ENCODE measurements at places on chromosomes 12 and 14.

GRCh38 chr14:106511006-106511799, 984.8 kb downstream of the TMEM121 start:
- peak; percentile 80 for DNase-seq

DNA sequence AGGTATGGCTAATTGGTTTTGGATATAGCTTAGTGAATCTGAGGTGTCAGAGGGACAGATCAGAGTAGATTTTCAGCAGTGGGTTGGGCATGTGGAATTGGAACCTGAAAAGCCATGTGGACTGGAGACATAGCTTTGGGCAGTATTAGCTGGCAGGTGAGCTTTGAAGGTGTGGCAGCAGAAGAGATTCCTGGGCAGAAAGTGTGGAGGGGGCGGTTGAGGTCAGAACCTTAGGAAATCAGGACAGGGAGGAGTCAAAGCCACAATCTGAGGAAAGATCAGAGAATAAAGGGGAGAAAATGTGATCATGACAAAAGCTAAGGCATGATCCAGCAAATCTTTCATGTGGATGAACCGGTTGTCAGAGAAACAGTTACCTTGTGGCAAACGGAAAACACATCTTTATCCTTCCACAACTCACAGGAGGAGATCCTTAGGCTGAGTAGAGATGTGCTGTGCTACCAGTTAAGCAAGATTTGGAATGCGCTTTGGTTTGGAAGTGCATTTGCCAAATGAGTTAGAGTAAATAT, 56.4 kb downstream of the PTGER2 start:
- no peak for DNase-seq

- DNase-seq, result no peak
Measured at GRCh38 chr12:96244826-96245225, 50.7 kb downstream of the ELK3 start.

- DNase-seq, result no peak
Measured at GRCh38 chr12:82361461-82361915, 3.2 kb downstream of the METTL25 start.

DNA sequence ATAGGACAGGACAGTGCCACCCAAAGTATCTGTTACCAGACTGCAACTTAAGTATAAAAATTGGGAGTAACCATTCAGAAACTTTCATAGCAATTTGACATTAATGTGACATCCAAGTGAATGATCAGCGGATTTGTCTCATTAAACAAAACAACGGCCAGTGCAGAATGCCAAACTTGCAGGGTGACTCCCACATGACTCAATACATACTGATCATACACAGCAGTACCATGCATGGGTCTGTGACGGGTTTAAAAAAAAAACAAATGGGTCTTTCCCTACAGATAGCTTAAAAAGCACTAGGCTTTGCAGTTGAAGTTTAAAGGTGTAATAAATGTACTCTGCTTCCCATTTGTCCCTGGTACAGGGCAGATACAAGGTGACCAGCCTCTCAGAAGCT, 116.6 kb downstream of the SLC35F4 start:
- no peak for DNase-seq

DNA sequence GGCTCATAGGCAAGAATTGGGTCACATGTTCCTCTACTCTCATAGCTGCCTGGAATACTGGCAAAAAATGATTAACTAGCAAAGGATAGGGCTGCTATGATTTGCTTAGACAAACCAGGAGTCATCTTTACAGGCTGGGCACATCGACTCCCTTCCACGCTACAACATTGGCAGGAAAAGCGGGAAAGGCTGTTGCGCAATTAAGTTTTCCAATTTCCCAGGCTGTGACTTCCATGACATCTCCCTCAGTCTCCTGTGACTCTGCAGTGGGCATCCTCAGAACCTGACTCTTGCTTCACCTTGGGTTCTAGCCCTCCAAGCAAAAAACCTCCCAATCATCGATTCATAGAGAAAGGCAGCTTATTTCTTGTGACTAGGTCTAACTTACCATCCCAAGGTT, 184.5 kb upstream of the E2F7 start:
- no peak for DNase-seq

DNA sequence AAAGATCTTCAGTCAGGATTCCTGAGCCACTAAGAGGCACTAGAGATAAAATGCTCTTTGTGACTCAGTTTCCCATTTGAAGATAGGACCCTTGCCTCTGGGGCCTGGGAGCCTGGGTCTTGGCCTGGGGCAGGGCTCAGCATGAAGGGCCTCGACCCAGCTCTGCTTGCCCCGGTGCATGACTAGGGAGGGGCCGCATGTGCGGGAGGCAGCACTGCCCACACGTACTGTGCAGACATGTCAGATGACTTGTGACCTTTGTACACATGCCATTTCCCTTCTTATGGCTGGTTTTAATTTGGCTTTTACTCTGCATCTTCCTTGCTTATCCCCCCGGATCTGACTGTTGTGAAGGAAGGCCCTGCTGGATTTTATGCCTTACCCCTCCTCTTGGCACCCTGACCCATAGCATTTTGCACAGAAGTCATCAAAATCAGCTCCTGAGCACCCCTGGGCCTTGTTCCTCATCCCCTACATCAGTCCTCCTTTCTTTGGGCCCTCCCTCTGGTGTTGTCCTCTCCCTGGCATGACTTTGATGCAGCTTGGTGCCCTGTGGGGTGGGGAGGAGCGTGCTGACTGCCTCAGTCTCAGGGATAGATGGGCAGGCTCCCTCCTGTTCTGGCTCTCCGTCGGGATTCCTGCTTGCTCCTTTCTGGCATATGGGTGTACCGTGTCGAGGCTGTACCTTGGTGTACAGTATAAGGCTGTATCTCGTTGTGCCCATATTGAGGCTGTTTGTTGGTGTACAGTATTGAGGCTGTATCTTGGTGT, 4.4 kb downstream of the CLSTN3 start:
- DNase-seq, result no peak

DNA sequence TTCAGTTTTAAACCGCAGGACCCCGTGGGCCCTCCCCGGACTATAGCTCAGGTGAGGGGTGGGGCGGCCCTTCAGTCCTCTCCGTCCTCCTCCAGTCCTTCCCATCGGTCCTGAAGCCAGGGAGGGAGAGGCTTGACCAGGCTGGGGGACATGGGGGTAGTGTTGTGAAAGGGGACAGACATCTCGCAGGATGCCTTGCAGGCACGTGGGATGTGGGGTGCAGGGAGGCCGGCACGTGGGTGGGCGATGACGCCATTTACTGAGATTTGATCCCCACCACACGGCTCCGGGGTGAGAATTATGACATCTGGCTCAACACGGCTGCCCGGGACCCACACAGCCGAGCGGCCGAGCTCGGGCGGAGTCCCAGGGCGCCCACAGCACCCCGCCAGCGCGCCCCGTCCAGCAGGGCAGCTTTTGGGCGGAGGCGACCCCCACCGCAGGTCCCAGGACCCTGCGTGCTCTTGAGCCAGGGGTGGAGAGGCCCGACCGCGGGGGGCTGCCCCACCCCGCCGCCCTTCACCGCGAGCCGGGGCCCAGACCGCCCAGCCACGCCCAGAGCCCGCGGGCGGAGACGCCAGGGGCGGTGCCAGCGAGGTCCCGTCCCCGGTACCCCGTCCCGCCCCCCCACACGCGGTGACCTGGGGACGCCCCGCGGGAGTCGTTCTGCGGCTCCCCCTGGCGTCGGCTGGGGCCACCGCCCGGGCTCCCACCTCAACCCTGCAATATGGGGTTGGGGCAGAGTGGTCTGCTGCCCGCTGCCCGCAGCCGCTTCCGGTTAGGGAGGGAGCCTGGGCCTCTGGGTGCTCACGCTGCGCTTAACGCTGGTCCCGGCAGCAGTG, 3.3 kb upstream of the EXOC3L4 start:
- peak; percentile 81 for DNase-seq

DNA sequence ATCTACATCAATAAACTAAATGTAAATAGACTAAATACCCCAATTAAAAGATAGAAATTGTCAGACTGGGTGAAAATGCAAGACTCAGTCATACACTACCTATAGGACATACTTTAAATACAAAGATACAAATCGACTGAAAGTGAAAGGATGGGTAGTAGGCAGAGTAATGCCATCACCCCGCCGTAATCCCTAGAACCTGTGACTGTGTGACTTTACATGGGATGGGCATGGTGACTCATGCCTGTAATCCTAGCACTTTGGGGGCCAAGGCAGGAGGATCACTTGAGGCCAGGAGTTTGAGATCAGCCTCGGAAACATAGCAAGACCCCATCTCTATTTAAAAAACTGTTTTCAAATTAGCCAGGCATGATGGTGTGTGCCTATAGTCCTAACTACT, 2.6 kb upstream of the EVL start:
- DNase-seq, result no peak

- no peak for DNase-seq
Measured at GRCh38 chr14:100981809-100982208, 78.3 kb upstream of the RTL1 start.

GRCh38 chr14:100802766-100803165, 23.2 kb upstream of the MEG3 start:
- peak; percentile 28 for DNase-seq

- no peak for DNase-seq
Measured at GRCh38 chr12:118259079-118259478, 113.6 kb downstream of the TAOK3 start.

DNA sequence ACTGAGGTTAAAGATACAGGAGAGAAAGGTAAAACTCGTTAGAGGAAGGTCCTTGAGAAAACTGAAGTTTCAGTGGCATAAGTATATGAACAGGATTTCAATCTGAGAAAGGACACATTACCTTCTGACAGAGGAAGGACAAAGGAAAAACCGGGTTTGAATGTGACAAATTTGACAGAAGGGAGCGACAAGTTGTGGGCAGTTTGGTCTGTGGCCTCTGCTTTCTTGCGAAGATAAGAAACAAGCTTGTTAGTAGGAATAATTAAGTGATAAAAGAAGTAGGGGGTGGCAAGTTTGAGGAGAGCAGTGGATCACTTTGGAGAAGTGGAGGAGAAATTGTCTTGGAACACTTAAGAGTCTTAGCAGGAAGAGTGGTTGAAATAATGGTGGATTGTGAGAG, 5.1 kb downstream of the MON2 start:
- DNase-seq, result no peak

GRCh38 chr14:26595926-26596542, 1.8 kb downstream of the NOVA1 start:
- no peak for DNase-seq

DNA sequence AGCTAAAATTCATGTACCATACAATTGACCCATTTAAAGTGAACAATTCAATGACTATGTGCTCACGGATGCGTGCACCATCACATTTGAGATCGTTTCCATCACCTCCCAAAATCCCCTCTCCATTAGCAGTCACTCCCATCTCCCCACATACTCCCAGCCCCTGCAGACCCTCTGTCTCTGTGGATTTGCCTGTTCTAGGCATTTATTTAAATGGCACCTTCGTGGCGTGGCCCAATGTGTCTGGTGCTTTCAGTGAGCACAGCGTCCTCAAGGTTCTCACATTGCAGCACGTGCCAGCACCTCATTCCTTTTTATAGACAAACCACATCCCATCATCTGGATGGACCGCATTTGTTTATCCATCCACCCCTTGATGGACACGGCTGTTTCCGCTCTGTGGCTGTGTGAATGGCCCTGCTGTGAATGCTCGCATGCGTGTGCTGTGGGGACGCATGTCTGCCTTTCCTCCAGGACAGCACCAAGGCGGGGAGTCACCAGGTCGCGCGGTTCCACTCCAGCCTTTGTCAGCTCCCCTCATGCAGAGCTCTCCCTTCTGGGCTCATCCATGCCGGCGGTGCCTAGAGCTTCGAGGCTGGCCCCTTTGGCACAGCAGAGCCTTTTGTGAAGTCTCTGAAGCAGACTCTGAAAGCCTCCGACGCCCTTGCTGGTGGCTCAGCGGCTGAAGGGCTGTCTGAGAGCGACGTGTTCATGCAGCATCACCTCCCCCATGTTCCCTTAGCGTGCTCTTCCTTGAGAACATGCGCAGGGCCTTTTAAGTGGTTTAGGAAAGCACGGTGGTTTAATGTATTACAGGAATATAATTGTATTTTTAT, 184.4 kb downstream of the KIF26A start:
- DNase-seq, result no peak

DNA sequence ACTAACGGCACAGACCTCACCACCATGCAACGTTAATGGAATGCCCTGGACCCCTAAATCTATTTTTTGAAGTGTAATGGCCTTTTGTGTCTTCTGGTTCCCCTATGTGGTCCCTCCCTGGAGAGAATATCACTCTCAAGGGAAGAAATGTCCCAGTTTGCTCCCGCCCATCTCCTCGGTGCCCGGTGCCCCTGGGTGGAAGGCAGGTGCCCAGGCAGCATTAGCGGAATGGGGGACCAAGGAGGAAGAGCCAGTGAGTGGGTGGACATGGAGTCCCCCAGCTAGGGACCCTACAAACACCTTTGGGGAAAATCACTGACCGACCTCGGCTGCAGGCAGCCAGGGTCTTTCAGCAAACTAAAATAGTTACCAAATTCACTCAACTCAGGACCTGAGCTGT, 212.1 kb upstream of the RTL1 start:
- DNase-seq, result no peak

- no peak for DNase-seq
Measured at GRCh38 chr12:49461221-49461620, 77.6 kb upstream of the KCNH3 start.

DNA sequence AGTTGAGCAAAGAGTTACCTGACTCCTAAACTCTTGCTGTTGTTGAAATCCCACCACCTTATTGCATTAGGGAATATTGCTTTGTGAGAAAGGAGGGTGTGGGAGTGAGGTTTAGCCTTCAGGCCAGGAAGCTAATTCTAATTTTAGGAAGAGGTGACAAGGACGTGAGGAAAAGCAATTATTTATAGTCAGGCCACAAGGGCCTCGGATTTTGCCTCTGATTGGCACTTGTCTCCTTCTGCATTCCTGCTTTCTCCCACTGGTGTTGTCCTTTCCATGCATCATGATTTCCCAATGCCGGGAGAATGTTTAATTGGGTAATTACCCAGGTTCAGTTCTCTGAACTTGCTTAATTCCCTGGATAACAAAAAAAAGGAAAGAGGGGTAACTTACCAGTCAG, 37.9 kb upstream of the SLC38A2 start:
- DNase-seq, result no peak

GRCh38 chr12:124379938-124380754, 85.3 kb downstream of the RFLNA start:
- no peak for DNase-seq

- no peak for DNase-seq
Measured at GRCh38 chr12:105522166-105522825, 191.8 kb downstream of the C12orf75 start.

DNA sequence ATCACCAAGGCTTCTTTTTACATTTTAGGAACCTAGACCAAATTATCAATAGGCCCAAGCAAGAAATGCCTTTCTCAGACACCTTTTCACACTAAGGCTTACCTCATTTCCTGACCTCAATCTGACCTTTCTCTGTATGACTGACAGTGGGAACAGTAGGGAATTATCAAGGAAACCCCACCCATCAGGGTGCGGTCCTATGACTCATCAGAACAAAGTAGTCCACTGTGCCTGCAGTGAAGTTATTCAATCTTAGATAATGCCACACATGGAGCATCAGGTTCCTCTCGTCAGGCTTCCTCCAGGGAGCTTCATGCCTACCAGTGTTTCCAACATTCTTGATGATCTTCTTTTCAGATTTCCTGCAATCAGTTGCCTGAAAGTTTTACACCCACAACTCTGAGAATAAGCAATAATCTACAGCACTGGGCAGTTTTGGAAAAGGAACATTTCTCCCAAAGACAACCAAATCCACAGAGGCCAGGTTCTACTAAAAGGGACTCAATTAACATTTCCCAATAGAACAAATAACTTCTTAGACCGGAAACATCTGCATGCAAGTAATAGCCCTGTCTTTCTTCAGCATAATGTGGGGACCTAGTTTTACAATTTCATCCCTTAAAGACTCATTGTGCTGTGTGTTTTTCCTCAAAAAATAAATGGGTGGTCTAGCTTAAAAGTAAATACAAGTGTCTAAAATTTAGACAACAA, 35.9 kb upstream of the TMTC2 start:
- no peak for DNase-seq

- no peak for DNase-seq
Measured at GRCh38 chr14:58584383-58584782, 53.4 kb upstream of the DACT1 start.

- no peak for DNase-seq
Measured at GRCh38 chr14:92513966-92514843, 624 bp downstream of the RIN3 start.
